Stimulated activated CD4-positive, alpha-beta T cell treated with anti-CD3 and anti-CD28 coated beads, Interleukin-2, amount 100 ng/mL, for 24 hours (primary cell): ENCODE measurements at places on chromosomes 4 and X.

DNA sequence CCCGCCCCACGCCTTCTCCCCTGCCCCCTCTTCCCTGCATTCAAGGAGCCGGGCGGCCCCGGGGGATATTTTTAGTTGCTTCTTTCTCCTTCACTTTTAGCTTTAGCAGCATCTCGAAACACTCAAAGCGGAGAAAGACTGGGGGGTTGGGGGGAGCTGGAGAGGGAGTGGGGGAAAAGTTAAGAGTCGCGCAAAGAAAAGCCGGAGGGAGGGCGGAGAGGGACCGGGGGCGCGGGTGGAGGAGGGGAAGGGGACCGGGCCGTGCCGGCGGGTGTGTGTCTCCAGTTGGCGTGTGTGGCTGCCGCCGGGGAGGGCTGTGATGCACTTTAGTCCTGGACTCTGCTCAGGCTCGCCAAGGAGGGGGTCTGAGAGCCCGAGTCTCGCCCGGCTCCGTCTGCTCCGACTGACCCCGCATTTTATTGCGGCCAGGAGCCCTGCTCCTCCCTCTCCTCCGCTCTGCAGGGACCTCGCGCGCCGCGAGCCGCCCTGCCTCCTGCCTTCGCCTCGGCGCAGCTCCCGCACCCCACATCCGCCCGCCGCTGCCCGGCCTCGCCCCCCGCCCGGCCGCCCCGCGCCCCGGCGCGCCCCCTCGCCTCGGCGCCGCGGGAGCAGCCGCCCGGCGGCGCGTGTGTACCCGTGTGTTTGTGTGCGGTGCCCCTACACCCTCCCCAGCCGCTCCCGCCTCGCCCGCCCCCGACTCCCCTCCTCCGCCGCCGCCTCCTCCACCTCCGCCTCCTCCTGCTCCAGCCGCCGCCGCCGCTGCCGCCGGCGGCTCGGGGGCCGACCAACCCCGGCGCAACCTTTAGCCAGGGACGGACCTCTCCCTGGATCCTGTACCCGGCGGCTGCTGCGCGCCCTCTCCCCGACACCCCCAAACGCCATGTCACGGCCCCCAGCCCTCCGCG is 1.4 kb downstream of the ZNF827 start:
- peak; percentile 56 for DNase-seq

- DNase-seq, result no peak
Measured at GRCh38 chrX:54920610-54921426, at the start of gene TRO. Gene TRO, plus strand, starts transcription at chrX:54920824. Its CDS starts 1,423 bp downstream, at chrX:54922247.

- DNase-seq, result no peak
Measured at GRCh38 chrX:41906515-41907187, 16.7 kb downstream of the CASK start.

GRCh38 chr4:173153445-173153844 is 15.2 kb upstream of the GALNT7 start:
- DNase-seq, result no peak

- DNase-seq, result no peak
Measured at GRCh38 chr4:122963216-122963615, 40.8 kb upstream of the NUDT6 start.

DNA sequence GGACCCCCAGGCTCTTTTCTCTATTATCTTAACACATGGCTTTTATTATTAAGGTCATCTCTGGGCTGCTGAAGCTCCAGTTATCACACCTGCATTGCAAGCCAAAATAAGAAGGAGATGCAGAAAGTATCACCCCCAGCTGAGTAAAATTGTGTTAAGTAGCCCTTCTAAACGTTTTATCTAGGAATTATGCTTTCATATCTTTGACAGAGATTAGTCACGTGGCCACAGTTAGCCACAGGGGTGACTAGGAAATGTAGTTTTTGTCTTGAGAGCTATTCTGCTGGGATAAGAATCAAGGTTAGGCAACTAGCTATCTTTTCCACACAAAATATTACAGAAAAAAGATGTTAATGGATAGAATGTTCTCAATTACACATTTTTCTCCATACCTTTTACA is 102.1 kb downstream of the ANXA3 start:
- no peak for DNase-seq
